ENCODE measurements at places on chromosomes 12 and 14.

DNA sequence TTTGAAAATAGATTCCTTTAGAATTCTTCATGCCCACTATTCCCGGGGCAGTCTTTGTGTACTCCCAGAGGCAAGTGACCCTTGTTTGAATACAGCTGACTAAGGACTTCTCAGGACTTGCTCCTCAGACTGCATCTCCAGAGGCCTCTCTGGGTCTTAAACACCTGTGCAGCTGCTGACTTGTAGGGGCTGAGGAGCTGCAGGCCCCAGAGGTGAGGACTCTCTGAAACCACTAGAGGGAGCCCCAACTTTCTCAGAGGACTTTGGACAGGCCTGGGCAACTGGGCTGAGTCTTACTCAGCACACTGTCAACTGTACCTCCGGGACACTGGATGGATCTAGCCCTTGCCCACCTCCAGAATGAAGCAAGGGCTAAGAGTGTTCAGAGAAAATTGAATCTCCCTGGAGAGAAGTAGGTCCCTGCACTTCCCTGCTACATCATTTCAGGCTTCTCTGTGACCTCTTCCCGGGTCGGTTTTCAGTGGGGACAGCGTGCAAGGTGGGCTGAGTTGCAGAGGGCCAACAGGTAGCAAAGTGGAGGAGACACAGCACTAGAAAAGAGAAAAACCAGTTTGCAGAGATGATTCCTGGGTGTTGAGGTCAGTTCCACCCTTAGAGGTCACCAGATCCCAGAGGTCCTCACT is 164.6 kb downstream of the TMEM117 start:
- DNase-seq = no peak

- DNase-seq = no peak
Observed at GRCh38 chr14:104550340-104550860, 29.2 kb upstream of the C14orf180 start.

DNA sequence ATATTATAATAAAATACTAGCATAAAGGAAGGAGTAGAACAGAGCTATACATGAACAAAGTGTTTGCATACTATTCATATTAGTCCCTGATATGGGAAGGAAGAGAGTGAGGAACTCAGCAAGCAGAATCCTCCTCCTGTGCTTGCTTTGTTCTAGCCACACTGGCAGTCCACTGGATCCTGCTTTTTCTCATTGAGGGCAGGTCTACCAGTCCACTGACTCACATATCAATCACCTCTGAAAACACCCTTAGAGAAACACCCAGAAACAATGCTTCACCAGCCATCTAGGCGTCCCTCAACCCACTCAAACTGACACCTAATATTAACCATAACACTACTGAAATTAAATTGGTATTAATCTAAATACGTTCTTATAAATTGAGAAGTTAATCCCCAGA is 1861.7 kb upstream of the SEL1L start:
- no peak for DNase-seq

DNA sequence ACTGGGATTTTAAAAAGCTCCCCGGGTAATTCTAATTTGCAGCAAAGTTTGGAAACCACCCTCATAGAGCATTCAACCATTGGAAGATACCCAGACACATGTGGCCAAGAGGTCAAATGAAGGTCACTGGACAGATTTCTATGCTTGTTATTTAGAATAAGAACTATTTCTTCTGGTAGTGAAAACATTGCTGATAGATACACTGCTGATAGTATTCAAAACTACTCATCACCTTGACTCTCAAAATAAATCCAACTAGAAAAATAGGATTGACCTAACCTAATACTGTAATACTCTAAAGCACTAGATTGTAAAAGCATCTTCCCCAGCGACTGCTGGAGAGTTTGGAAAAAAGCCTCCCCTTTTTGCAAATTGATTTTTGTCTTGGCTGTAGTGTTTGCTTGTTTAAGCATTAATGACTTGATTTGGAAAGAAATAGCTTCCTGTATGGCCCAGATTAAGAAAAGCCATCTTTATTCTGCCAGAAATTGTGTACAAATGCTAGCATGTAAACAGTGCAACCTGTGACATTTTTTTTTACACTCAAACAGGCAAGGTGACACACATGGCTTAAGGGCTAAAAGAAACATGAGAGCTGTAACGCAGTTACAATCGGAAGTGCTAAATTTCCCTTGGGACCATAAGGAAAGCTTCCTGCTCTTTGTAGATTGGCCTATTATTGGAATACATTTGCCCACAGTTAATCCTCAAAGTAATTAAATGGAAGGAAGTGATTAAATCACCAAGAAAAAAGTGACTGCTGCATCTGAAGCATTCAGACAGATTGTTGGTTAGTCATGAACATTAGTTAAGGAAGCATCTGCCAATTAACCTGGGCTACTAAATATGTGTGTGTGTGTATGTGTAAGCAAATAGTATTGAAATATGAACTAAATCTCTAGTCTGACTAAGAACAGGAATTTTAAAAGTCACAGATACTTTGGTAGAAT is 356.5 kb upstream of the ATP2B1 start:
- no peak for DNase-seq

DNA sequence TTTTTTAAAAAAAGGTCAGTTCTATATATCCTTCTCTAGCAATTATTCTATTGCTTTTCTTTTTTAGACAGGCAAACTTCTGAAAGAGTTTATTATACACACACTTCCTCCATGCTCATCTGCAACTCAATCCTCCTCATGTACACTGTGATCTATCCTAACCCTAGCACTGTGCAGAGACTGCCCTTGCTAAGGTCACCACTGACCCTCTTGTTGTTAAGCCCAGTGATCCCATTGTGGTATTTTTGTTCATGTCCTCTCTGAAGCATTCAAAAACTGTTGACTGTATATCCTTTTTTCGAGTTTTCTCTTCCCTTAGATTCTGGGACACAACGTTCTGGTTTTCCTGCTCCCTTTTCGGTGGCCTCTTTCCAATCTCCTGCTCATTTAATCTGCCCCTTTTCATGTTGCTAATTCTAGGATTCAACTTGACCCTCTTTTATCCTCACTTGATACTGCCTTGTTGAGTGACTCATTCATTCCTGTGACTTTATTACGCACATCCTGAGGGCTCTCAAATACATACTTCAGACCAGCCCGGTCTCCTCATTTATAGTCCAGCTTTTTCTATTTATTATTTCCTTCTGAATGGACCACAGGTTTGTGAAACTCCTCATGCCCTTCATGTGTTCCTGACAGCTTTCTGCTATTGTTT is 53.9 kb upstream of the PTPRB start:
- no peak for DNase-seq

- DNase-seq = no peak
Observed at GRCh38 chr12:24902511-24903328, 46.2 kb downstream of the BCAT1 start.

GRCh38 chr14:57290751-57291150 is 22.0 kb downstream of the AP5M1 start:
- no peak for DNase-seq

- DNase-seq = no peak
Observed at GRCh38 chr12:89339526-89339925, 12.8 kb downstream of the DUSP6 start.

GRCh38 chr12:117919479-117919878 is 49.3 kb downstream of the KSR2 start:
- DNase-seq = no peak

GRCh38 chr12:90407841-90408240 is 547.1 kb downstream of the CCER1 start:
- no peak for DNase-seq

DNA sequence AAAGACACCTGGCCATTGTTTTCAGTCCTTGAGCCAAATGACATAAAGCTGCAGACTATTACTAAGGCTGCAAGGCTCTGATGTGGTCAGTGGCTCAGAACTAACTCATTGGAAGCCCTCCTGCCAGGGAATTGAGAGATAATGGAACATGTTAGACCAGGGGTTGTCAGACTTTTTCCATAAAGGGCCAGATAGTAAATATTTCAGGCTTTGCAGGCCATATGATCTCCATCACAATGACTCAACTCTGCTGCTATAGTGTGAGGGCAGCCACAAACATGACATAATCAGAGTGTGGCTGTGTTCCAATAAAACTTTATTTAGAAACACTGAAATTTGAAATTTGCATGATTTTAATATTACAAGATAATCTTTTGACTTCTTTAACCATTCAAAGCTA is 140.3 kb downstream of the TMEM30B start:
- DNase-seq = no peak

Measured in CMK (cell line).